Stimulated activated CD4-positive, alpha-beta T cell treated with anti-CD3 and anti-CD28 coated beads, Interleukin-2, amount 100 ng/mL, for 24 hours (primary cell): ENCODE measurements at places on chromosomes 12 and 14.
A peak's percentile ranks its signal among the peaks of the same experiment; 100 is the strongest.

GRCh38 chr12:45781080-45781479 is 51.6 kb downstream of the ARID2 start:
- no peak for DNase-seq

GRCh38 chr14:76760331-76761135 is 735 bp upstream of the VASH1 start:
- DNase-seq, result peak; percentile 8

- DNase-seq, result peak; percentile 63
These were observed 3.7 kb downstream of the SELPLG start for GRCh38 chr12:108629824-108630476.

GRCh38 chr14:103695296-103696069 is 19.8 kb downstream of the XRCC3 start:
- DNase-seq, result no peak

DNA sequence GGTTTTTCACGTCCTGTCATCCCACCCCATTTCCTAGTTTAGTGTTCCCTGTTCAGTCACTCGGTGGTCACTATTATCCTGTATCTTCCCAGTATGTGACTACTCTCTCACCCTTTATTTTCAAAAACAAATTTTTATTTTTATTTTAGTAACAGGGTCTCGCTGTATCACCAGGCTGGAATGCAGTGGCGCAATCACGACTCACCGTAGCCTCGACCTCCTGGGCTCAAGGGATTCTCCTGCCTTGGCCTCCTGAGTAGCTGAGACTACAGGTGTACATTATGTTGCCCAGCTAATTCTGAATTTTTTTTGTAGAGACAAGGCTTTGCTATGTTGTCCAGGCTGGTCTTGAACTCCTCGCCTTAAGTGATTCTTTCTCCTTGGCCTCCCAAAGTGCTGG is 20.1 kb upstream of the PRICKLE1 start:
- DNase-seq, result no peak

DNA sequence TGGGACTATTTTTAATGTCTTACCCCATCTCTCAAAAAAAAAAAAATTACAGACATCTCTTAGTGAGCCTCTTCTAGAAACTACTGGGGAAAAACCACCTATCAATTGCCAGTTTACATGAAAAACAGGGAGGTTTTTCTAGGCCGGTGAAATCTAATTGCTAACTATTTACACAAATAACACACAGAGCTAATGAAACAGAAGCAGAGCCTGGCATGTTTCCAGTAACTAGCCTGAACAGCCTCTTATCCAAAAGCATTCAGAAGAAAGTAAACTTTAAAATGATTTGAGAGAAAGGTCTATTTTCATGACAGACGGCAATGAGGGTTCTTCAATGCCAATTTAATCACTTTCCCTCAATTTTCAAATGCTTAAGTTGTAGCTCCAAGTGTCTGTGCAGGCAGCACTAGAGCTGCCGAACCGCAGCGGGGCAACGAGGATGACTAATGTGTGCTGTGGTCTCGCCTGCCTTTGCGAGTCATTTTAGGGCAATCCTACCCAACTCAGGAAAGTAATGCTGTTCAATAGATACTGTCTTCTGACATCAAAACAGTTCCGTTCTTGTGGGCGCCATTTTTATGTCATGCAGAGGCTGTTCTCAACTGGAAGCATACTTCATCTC is 84.6 kb downstream of the SETD3 start:
- DNase-seq, result peak; percentile 31

DNA sequence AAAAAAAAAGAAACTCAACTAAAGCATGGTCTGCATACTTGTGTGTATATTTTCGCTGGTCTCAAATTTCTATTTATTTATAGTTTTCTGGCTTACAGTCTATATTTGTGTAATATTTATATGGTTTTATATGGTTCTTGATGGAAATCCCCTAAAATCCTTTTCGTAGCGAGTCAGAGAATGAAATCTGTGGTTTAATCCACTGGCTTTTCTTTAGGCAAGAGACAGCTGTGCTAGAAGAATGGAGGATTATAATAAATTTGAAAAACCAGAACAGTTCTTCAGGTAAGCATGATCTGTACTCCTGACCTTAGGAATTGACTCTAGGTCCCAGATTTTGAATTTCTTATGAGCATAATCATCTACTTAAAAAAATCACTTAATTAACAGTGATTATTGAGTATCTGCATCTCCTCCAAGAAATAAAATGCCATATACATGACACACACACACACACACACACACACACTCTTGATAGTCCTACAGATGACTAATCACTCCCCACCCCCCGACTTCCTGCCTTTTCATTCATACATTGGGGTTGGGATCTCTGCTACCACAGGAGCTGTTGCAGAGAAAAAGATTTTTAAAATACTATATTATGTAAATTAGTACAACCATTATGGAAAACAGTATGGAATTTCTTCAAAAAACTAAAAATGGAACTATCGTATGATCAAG is 113.4 kb downstream of the CRADD start:
- peak; percentile 30 for DNase-seq

GRCh38 chr14:97219431-97220017 is 422.3 kb downstream of the VRK1 start:
- peak; percentile 21 for DNase-seq

DNA sequence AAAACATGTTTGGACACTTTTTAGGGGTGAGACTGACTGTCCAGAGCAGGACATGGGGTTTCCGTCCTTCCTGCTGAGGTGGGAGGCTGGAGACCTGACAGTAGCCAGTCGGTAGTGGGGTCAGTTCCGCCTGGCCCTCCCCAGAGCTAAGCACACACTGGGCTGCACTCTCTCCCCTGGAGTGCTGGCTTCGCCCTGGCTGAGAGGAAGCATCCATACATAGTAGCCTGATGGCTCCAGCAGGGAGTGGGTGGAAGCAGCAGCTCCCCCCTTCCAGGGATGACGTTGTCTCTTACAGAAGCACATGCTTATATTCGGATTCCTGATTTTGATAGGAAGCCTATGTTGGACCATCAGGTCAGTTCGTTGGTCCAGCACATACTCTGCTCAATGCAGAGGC is 40.4 kb downstream of the SFSWAP start:
- DNase-seq, result no peak

DNA sequence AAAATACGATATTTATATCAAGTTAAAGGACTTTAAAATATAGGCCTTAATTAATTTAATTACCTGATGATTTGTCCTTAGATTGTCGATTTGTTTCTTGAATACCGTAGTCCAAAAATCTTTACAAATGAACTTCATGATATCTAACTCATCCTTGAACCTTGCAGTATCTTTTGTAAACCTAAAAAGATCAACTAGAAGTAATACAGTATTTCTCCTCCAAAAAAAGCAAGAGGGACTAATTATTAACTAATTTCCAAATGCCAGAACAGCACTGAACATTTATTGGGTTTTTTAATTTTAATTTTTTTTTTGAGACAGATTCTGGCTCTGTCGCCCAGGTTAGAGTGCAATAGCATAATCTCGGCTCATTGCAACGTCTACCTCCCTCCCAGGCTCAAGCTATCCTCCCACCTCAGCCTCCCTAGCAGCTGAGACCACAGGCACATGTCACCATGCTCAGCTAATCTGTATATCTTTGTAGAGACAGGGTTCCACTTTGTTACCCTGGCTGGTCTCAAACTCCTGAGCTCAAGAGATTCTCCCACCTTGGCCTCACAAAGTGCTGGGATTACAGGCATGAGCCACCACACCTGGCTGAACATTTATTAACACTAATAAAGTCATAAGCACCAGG is 11.8 kb downstream of the TRAPPC6B start:
- DNase-seq, result no peak

- no peak for DNase-seq
These were observed 5.0 kb upstream of the NUBPL start for GRCh38 chr14:31556191-31556590.

- no peak for DNase-seq
These were observed 1.7 kb upstream of the TMPO start for GRCh38 chr12:98513379-98514322.

- DNase-seq, result no peak
These were observed 232.4 kb upstream of the SFSWAP start for GRCh38 chr12:131478468-131478867.

DNA sequence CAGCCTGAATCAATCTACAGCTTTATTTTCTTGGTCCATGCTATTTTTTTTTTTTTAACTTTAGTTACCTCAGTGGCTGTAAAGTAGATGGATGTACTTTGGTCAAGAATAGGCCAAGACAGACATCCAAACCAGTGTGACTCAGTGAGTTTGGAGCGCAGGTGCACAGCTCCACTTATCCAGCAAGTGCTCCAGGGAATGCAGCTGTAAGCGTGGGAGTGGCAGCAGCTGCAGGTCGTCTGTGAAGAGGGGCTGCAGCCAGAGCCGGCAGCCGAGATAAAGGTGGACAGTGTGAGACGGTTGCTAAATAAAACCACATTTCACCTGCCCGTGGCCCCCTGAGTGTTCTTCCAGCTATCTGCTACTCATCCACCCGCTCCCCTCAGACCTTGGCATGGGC is 1018.7 kb downstream of the AACS start:
- no peak for DNase-seq

GRCh38 chr14:22149058-22149457 is 440.0 kb downstream of the DAD1 start:
- DNase-seq, result no peak

DNA sequence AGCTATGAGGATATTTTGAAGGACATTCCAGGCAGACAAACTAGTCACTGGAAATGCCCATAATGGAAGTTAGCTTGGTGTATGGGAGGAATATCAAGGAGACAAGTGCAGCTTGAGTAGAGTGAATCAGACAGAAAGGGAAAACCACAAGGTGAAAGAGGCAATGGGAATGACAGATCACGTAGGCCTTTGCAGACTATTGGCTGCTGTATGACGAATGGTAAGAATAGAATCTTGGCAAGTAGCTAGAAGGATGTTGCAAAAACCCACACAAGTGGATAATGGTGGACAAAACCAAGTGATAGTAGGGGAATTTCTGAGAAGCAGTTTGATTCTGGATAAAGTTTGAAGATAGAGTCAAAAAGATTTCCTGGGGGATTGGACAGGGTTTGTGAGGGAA is 196.9 kb upstream of the NOVA1 start:
- no peak for DNase-seq

DNA sequence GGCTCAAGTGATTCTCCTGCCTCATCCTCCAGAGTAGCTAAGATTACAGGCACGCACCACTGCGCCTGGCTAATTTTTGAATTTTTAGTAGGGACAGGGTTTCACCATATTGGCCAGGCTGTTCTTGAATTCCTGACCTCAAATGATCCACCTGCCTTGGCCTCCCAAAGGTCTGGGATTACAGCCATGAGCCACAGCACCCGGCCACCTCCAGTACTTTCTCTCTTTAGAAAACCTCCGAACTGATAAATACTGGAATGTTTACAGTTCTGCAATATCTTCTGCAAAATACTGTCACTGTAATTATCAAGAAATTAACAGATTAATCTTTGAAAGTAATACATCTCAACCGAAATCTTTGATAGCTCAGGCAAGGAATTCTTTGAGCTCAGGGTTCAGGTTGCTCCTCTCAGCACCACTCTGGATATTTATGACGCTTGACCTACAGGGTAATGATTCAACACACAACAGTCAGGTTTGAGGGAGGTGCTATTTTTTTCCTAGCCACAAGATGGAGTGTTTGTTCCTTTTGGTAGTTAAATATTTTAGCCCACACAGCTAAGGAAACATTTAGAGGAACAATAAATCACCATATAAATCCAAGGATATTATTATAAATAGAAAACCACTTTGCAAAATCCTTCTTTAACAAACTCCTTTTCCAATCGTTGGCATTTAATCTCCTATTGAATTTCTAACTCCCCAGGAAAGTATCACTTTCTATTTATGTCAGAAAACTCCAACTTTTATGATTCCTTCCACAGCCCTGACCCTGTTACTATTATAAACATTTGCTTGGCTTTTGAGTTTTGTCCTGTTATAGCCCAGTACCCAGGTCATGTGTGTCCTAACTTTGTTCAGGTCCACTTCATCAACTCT is 48.6 kb upstream of the GTF2A1 start:
- DNase-seq, result peak; percentile 19
